ENCODE measurements at places on chromosomes 12 and 14.

- no peak for DNase-seq
Measured at GRCh38 chr12:46722394-46723185, 103.2 kb downstream of the SLC38A4 start.

- no peak for DNase-seq
Measured at GRCh38 chr12:164207-164606, 49.8 kb downstream of the SLC6A12 start.

- no peak for DNase-seq
Measured at GRCh38 chr12:99281277-99281676, 366.3 kb upstream of the GARIN6 start.

GRCh38 chr12:6062757-6063735 lies 61.4 kb downstream of the VWF start:
- peak; percentile 55 for DNase-seq

DNA sequence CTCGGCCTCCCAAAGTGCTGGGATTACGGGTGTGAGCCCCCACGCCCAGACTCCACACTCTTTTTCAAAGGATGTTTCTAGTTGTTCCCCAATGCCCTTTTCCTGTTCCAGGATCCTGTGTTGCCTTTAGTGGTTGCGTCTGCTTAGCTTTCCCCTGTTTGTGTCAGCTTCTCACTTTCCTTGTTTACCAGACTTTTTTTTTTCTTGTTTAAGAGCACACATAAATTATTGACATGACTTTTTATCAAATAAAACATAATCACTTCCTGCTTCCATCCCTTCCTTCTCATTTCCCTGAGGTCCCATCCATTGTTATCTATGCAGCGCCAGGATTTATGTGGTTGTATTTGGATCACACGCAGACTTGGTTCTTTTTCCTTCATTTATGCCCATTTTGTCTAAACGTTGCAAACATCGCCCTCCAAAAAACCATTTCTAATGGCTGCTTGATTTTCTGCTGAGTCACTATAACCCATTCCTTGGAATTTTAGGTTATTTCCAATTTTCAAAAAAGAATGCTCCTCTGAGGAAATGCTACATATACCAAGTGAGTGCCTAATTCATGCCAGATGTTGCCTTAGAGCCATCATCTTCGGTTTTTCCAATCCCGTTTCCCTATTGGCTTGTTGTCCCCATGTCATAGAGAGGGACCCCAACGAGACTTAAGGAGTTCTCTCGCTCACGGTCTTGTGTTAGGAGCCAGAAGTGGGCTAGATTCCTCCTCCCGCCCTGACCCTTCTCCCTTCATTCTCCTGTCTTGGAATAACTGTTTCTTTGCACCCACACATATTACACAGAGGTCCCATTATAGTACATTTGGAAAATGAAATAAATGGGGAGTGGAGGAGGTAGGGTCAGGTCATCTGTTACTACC lies 13.5 kb upstream of the CYP46A1 start:
- DNase-seq, result no peak
